Cardiac muscle cell (in vitro differentiated cells and primary cell): ENCODE measurements at places on chromosomes 13 and 19. TPM values are rescaled to one million over a fixed set of nuclear protein-coding genes. Genes with fewer than 3 reads are reported as not detected.

- no peak for DNase-seq
Observed at GRCh38 chr13:113561417-113562084, 23.0 kb upstream of the TFDP1 start.

B3GLCT gene
- polyA plus RNA-seq, result 4.5 and 9.5 TPM in 2 replicates

GRCh38 chr13:67052550-67053490 lies 177.3 kb downstream of the PCDH9 start:
- no peak for DNase-seq

ZNF358 gene
- 35.4 and 40.7 TPM in 2 replicates for polyA plus RNA-seq

- no peak for DNase-seq
Observed at GRCh38 chr19:13899912-13900584, 5.9 kb downstream of the BRME1 start.

DIRAS1 gene
- polyA plus RNA-seq, result 3.1 and 3.3 TPM in 2 replicates

- no peak for DNase-seq
Observed at GRCh38 chr13:46475541-46475991, 77.4 kb upstream of the LRCH1 start.

DNA sequence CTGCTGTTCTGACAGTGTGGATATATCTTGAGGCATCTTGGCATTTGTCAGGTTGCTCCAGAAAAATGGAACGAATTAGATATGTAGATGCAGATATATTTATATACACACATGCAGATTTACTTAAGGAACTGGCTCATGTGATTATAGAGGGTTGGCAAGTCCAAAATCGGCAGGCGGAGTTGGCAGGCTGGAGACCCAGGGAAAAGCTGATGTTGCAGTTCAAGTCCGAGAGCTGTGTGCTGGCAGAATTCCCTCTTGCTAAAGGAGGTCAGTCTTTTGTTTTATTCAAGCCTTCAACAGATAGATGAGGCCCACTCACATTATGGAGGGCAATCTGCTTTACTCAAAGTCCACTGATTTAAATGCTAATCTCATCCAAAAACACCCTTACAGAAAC lies 24.4 kb upstream of the CSNK1A1L start:
- no peak for DNase-seq

- peak; percentile 77 for DNase-seq
Observed at GRCh38 chr19:48403606-48404005, 10.1 kb downstream of the GRIN2D start.

CCDC122 gene
- 6.1 and 8.0 TPM in 2 replicates for polyA plus RNA-seq

MED25 gene
- polyA plus RNA-seq, result 69.9 and 73.2 TPM in 2 replicates

DNA sequence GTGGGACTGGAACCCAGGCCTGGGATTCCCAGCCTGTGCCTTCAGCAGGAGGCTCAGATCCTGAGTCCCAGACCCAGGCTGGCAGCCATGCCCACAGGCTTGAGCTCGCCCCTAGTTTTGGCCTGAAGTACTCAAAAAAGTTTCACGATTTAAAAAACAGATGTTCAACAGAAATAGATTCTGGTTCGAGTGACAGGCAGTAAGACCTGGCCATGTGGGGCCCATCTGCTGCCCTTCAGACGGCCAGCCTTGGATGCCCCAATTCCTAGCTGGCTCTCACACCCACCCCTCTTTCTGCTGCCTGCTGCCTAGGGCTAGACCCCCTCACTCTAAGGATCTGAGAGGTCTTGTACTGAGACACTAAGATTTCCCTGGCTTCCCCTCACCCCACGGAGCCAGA lies 2.8 kb upstream of the DMPK start:
- DNase-seq, result no peak

DNA sequence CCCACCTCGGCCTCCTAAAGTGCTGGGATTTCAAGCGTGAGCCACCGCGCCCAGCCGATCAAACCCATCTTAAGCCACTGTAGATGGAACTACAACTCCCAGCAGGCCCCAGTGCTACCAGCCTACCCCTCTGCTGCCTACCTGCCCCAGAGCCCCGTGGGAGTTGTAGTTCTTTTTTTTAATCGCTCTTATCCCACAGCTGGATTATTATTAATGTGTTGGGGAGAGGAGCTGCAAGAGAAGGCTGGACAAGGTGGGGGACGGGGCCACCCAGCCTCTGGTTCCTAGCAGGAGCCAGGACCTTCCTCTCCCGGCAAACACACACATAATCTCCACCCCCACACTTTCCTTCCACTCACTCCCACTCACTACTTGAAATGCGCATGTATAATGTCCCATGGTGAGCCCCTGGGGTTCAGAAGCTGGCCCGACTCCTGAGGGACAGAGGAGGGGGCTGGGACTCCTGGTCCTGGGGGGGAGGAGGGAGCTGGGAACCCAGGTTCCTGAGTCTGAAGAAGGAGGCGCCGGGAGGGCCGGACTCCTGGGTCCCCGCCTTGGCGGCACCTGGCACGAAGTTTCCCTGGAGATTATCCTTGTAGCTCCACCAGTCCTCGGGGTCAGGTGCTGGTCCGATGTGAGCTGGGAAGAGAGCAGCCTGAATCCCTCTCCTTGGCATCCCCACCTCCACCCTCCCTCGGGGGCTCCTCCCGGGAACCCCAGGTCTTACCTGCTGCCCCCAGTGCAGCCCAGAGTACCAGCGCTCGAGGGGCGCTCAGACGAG lies 958 bp downstream of the CA11 start:
- peak; percentile 86 for DNase-seq

TEX101 gene
- polyA plus RNA-seq, result not detected in 2 replicates

GRCh38 chr13:98454389-98454881 lies 122.5 kb downstream of the STK24 start:
- peak; percentile 20 for DNase-seq

RNF113B gene
- polyA plus RNA-seq, result 0.10 TPM in 1 of 2 replicates, not detected in the other

DNA sequence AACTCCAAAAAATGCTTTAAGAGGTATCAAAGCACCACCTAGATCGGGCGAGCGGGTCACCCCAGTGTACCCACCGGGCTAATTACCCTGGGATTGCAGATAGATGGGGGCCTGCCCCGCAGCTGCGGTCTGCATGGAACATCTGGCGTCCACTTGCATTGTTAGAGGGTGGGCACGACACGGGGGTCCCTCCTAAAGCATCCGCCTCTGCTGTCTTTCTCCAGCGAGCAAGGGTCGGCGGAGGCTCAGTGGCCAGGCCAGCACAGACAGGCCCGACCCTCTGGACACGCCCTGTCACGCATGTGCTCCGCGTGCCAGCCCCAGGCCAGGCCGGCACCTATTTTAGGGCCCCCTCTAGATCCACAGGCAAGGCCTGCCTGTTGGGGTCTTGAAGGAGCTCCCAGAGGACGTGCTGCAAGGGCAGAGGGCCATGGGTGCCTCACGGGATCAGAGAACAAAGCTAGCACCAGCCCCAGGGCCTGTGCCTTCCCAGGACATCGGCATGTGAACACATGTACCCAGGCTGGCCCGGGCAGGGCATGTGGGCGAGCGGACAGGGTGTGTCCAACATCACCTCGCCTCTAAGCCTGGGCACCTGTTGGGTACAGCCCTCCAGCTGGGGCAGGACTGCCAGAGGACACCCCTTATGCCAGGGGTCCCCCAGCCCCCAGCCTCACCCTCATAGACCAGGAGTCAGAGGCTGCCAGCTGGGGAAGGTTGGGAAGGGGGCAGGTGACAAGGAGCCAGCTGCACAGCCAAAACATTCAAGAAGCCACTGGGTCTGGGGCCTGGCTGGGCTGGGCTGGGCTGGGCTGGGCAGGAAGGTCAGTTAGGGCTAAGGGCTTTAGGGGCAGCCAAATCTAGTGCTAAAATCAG lies 35.6 kb upstream of the NANOS3 start:
- no peak for DNase-seq

C19orf85 gene
- polyA plus RNA-seq, result not detected in 2 replicates

DNA sequence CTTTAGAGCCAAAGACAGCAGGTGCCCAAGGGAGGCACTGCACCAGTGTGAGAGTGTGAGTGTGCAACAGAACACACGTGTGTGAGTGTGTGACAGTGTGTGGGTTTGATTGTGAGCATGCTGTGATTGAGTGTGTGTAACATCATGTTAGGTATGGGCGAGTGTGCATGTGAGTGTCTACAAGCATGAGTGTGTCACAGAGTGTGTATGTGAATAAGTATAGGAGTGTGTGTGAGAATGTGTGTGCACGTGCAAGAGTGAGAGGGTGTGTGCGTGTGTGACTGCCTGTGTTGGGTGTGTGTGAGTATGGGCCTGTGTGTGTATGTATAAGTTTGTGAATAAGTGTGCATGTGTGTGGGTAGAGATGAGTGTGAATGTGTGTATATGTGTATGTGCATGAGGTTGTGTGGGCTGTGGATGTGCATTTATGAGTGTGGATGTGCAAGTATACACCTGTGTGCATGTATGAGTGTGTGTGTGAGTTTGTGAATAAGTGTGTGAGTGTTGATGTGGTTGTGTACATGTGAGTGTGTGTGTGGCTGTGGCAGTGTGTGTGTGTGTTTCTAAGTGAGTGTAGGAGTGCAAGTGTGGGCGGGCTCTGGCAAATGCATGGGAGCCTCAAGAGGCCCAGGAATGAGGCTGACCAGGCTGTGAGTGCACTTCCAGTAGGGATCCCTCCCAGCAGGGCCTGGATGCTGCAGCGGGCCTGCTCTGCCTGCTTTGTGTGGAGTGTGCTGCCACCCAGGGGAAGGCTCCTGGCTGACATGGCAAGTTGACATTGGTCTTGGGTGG lies 198.4 kb downstream of the COL4A1 start:
- DNase-seq, result peak; percentile 81

DNA sequence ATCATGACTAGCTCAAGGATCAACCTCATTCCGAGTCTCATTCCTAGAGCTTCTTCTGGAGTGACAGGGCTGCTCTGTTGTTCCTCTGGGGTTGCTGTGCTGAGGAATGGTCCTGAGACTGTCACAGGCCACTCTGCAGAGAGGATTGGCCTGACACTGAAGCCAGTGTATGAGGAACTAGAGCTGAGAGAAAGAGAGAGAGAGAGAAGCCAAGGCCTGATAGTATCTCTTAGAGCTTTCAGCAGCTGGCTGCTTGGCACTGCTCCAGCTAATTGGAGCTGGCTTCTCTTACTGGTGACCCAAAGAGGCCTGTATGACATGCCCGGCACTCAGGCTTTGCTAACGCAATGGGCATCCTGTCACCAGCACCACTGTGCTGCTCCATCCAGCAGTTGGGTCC lies 73.4 kb upstream of the FLT1 start:
- peak; percentile 55 for DNase-seq

IL12RB1 gene
- not detected in 2 replicates for polyA plus RNA-seq

DNA sequence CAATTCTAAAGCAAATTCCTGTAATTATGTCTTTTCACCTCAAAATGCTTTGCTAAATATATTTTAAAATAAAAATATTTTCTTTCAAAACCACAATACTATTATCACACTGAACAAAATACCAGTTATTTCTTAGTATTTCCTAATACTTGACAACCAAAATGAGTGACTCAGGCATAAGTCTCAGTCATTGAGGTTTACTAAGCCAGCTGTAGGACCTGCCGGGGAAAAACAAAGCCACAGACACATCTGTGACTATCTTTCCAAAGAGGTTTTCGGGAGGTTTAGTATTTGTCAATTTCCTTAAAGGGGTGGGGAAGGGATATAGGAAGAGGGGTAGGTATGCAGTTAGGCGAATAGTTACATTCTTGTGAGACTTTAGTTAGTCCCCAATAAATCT lies 3.2 kb upstream of the ZNF235 start:
- peak; percentile 22 for DNase-seq

DNA sequence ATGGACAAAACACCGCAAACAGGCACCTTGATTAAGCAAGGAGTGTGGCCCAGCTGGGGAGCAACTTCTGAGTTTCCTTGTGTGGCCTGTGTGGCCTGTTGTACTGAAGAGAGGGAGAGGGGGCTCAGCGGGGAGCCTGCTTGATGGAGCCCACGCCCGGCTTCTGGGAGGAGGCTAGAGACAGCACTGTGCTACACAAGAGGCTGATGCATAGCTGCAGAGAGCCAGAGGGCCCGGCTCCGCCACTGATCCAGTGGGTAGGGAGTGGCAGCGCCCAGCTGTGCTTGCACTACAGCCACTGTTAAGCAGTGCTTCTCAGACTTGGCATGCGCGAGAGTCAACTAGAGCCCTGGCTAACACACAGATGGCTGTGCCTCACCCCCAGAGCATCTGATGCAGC lies 19.0 kb downstream of the LYL1 start:
- no peak for DNase-seq

DNA sequence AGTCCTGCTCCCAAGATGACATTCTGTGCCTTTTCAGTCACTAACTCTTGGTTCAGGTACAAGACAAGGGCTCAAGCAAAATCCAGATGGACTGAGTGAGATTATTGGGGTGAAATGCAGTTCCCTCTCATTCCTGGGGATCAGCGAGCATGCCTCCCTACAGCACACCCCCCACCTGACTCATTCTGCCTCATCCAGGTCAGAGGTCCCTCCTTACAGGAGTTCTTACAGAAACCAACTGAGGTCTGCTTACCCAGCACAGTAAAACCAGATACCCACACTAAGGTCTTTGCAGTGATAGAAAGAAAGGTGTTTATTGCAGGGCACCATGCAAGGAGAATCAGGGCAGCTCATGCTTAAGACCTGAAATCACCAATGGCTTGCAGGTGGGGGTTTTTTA lies 21.6 kb upstream of the MRI1 start:
- no peak for DNase-seq

GRCh38 chr19:47230921-47231214 lies at the start of gene BBC3:
Gene BBC3, minus strand, starts transcription at chr19:47231199. Its CDS starts 2,768 bp downstream, at chr19:47228431.
- no peak for DNase-seq

ZNF550 gene
- polyA plus RNA-seq, result 9.8 and 9.9 TPM in 2 replicates

DNA sequence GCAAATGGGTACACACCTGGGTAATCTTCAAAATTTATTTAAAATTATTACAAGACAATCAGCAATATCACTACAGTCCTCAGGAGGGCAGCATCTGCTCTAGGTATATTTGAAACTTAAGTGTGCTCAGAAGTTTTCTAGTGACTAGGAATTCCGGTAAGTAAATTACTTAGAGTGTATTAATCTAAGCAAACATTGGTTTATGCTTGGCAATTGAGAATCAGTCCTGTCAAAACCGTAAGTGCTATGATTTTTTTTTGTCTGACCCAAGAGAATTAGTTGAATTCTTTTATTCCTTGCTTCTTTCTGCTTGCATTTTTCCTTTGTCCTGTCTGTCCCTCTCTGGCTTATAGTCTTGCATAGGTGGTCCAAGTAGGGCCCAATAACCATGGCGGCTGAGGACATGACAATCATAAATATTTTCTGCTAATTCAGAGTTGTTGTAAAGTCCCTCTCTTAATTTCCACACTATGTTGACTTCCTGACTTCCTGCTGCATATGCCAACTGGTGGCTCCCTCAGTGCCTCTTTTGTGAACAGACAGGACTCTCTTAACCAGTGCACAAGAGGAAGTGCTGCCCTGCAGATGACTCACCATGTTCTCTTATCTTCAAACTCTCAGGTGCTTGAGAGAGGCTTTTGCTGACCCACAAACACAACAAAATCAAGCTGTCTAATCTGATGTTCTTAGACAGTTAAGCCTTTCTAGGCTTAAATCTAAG lies 82.2 kb downstream of the SLAIN1 start:
- DNase-seq, result peak; percentile 73

VSTM1 gene
- not detected in 2 replicates for polyA plus RNA-seq

DNA sequence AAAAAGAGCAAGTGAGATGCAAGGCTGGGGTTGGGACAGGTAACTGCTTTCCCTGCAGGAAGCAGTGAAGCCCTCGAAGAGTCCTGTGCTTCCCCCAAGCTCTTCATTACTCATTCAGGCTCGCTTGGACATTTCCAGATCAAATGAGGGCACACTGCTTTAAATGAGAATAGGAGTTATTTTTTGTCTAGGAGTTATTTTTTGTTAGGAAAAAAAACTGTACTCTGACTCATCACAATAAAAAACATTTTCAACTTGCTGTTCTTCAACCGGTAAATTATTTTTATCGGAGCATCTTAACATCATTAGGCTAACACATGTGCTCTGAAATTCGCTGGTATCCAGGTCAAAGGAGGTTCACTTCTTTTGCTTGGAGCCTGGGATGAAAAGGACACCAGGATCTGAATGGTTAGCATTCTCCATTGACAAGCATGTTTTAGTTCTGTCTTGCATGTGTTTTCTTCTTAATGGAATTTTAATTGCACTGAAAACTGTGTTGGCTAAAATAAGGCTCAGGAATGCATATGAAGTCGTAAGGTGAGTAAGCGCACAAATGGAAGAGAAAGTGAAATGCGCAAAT lies 80.7 kb upstream of the STK24 start:
- no peak for DNase-seq
